ENCODE measurements at places on chromosomes 4 and X.

- DNase-seq: peak; percentile 36
Observed at GRCh38 chr4:138912704-138913340, 102.8 kb upstream of the NOCT start.

- DNase-seq: peak; percentile 28
Observed at GRCh38 chr4:64940698-64941097, 531.4 kb upstream of the TECRL start.

- peak; percentile 91 for DNase-seq
Observed at GRCh38 chrX:72620550-72621145, 48.0 kb upstream of the HDAC8 start.

DNA sequence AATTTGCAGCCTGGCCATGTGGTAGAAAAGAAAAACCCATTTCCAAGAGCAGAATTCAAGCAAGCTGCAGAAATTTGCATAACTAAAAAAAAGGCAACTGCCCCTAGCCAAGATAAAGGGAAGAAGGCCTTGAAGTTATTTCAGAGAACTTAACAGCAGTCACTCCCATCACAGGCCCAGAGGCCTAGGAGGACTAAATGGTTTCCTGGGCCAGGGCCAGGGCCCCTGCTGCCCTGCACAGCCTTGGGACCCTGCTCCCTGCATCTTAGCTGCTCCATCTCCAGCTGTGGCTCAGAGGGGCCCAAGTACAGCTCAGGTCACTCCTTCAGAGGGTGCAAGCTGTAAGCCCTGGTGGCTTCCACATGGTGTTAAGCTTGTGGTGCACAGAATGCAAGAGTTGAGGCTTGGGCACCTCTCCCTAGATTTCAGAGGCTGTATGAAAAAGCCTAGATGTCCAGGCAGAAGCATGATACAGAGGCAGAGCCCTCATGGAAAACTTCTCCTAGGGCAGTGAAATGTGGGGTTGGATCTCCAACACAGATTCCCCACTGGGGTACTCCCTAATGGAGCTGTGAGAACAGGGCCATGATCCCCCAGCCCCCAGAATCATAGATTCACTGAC lies 6.7 kb upstream of the MID2 start:
- DNase-seq: no peak

DNA sequence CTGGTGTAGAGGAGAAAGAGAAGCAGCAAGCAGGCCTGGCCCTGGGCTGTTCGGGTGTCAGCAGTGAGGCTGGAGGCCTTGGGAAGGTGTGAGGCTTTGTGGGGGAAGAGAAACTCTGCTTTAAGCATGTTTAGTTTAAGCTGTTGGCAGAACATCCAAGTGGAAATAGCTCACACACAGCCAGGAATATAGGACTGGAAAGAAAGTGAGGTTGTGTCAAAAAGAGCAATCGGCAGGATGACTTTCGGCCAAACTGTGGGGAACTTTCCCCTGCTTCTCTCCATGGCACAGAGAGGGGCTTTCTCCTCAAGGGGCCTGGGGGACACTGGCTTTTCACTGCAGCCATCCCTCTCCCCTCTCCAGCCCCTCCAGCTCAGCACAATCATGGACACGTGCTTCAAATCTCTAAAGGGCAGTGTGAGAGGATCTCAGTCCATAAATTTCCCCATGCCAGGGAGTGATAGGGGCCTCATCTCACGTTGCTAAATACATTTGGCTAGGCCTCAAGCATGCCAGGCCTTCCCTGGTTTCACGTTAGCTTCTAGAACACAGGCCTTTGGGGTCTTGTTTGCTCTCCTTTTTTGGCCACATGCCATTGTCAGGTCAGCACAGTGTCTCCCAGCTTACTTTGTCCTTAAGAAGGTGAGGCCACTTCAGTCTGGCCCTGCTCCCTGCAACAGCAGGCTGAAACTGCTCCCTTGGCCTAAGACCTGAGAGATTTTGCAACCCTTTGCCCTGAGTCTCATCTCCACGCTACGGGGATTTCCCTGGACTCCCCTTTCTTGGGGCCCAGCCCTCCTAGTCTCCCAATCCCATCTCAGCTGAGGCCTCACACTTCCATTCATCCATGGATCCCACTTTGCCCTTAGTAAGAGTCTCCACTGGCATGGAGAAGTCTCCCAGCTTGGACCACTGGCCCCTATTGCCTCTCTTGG lies 8.3 kb upstream of the CITED1 start:
- DNase-seq: no peak

DNA sequence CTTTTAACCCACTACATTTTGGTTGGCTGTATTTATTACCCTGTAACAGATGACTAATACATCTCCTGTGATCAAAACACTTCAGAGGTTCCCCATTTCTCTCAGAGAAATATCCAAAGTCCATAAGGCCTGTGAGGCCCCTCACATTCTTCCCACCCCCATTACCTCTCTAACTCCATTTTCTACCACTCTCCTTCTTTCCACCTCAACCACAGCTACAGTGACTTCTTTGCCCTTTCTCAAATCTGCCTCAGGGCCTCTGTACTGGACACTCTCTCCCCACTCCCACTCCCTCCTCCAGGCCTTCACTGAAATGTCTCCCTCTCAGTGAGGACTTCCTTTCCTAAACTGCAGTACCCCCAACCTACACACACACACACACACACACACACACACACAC lies 8.4 kb upstream of the TMEM144 start:
- no peak for DNase-seq

- DNase-seq: no peak
Observed at GRCh38 chr4:8310306-8310705, 40.8 kb downstream of the HTRA3 start.

GRCh38 chrX:11446336-11446735 lies 153.1 kb downstream of the AMELX start:
- DNase-seq: no peak

GRCh38 chr4:17058536-17058915 lies 160.1 kb upstream of the LDB2 start:
- DNase-seq: no peak

All from mesenchymal stem cell (in vitro differentiated cells and primary cell).